ENCODE measurements at places on chromosomes 7 and 10.

- DNase-seq = no peak
Measured at GRCh38 chr10:77283326-77283725, 354.3 kb downstream of the KCNMA1 start.

GRCh38 chr7:17093461-17093860, 205.0 kb upstream of the AHR start:
- no peak for DNase-seq

DNA sequence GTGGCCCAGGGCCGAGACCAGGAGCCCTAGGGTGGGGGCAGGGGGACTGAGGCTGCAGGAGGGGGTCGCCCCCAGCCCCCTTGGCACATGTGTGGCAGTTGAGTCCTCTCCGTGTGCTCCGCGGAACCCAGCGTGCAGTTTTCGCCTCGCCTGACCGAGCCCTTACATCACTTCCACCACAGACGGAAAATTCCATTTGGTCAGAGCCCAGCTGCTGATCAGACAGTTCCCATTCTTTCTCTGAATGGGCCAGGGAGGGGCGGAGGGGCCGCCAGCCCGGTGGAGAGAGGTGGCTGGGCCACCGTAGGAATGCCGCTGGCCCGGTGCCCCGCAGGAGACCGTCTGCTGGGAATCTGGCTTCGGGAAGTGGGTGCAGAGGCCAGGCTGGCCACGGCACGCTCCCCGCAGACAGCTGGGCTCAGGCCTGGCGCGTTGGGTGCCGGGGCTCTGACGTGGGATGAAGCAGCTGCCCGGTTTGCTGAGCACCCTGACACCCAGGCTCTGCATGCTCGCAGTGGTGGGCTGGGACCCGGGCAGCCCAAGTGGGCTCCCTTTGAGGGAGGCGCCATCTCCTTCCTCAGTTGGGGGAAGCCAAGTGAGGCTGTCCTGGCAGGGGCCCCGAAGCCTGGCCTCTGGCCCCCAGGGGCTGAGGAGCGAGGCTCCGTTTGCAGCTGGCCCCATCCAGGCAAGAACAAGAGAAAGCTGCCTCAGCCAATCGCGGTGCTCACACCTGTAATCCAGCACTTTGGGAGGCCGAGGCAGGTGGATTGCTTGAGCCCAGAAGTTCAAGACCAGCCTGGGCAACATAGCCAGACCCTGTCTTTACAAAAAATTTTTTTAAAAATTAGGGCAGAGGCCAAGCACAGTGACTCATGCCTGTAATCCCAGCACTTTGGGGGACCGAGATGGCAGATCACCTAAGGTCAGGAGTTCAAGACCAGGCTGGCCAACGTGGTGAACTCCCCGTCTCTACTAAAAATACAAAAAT, 9.9 kb downstream of the TTYH3 start:
- no peak for DNase-seq

- DNase-seq = no peak
Measured at GRCh38 chr10:83991986-83992753, 147.1 kb upstream of the GHITM start.

GRCh38 chr7:123348690-123349089, 148.9 kb upstream of the SLC13A1 start:
- no peak for DNase-seq

DNA sequence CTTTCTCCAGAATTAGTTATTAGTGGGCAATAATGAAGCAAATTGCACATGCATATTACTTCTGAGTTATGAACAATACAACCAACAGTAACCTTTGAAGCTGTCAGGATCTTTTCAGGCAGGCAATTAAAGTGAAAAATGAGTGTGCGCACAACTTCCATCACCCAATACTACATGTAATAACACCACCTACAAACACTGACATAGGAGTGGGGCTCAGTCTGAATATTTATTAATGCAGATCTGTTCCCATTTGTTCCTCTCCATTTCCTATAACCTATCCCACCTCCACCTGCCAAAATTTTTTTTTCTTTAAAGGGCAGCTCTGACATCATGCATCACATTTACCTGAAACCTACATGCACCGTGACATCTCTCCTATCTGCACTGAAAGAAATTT, 177.2 kb downstream of the JAZF1 start:
- DNase-seq = no peak

GRCh38 chr7:157282141-157282801, 54.5 kb upstream of the DNAJB6 start:
- no peak for DNase-seq

GRCh38 chr10:89773081-89773480, 71.7 kb downstream of the KIF20B start:
- no peak for DNase-seq

DNA sequence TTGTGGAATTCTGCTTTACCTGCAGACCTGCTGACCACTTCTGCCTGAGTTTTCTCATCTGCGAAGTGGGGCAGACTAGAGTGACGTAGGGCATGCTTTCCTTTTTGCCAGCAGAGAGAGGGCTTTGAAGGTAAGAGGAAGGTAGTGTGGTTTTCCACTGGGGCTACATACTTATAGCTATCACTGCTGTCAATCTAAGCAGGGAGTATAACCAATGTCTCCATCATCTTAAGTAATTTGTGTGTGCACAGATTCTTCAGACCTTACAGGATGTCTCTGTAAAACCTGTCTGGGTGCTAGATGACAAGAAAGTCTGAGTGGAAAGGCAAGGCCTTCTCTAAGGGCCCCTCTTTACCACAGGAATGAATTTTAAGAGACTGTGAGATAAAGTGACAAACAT, 106.8 kb downstream of the RBM20 start:
- no peak for DNase-seq

DNA sequence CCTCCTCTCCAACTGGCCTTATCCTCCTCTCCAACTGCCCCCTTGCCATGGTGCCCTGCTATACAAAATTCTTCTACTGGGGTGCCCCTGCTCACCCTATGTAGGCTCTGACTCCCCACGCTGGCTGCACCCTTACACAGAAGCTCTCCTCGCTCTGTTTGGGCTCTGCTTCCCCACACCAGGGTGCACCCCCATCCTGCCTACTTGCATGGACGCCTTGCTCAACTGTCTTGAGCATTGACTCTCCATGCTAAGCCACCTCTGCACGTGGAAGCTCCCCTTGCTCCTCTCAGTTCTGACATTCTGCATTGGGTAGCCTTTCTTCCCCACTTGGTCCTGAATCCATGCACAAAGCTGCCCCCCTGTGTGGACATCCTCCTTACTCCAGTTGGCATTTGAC, 231.1 kb downstream of the GFRA1 start:
- no peak for DNase-seq

GRCh38 chr7:47946581-47947354, 1.5 kb downstream of the PKD1L1 start:
- DNase-seq = no peak

DNA sequence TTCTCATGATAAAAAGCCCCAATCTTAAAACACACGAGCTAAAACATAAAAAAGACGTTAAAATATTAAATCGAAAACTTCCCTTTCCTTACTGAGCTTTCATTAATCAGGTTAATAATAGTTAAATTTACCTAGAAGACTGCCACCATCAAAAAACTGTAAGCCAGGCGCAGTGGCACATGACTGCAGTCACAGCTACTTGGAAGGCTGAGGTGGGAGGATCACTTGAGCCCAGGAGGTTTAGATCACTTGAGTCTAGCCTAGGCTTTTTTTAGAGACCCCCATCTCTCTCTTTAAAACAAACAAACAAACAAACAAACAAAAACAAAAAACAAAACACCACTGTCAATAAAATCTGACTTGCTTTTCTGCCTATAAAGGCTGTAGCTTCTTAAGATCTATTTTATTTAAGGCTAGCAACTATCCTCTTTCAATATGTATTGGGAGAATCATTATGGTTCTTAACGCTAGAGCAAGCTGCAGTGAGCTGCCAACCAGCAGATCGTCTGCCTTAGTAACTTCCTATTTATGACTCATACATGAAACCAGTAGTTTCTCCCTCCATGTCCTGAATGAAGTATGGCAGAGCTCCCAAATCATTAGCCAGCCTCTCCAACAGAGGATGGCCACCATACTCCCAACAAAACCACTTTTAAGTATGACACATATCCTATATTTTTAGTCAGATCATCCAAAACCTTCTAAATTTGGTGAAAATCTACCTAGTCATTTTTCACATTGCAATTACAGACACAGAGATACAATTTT, 163.7 kb downstream of the SRPK2 start:
- DNase-seq = no peak

DNA sequence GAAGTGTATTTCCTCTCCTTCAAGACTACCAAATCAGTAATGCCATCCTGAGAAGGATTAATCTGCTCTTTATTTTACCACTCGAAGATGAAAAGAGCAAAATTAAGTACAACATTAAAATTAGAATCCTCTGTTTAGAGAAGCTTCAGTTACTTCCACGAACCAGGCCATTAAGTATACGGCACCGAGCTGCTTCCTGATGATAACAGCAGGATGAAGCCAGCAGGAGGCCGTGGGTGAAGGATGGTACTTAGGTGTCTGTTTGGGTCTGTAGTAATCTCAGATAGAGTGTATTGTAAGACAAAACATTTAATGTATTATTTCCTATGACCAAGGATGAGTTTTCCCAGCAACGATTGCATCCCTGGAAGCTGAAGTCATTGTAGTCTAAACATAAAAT, 362.8 kb downstream of the SFMBT2 start:
- DNase-seq = no peak

GRCh38 chr10:65566906-65567305, 1358.9 kb upstream of the LRRTM3 start:
- DNase-seq = no peak

- DNase-seq = no peak
Measured at GRCh38 chr10:28761084-28761846, 83.9 kb downstream of the BAMBI start.

GRCh38 chr10:6119423-6119822, 30.6 kb downstream of the RBM17 start:
- no peak for DNase-seq

DNA sequence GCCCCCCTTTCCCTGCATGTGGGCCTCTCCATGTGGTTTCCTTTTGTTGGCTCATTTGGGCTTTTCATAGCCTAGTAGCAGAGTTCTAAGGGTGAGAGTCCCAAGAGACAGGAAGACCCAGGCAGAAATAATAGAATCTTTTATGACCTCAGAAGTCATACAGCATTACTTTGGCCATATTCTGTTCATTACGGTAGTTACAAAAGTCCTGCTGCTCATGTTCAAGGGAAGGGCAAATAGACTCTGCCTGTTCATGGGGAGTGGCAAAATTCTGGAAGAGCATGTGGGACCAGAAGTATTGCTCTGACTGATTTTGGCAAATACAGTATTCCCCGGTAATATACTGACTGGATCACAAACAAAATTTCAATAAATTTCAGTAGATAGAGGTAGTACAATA, 910.3 kb downstream of the LRMDA start:
- no peak for DNase-seq

GRCh38 chr7:3080106-3080505, 36.4 kb upstream of the CARD11 start:
- DNase-seq = no peak

- DNase-seq = no peak
Measured at GRCh38 chr10:93599778-93600177, 1.3 kb downstream of the RBP4 start.

DNA sequence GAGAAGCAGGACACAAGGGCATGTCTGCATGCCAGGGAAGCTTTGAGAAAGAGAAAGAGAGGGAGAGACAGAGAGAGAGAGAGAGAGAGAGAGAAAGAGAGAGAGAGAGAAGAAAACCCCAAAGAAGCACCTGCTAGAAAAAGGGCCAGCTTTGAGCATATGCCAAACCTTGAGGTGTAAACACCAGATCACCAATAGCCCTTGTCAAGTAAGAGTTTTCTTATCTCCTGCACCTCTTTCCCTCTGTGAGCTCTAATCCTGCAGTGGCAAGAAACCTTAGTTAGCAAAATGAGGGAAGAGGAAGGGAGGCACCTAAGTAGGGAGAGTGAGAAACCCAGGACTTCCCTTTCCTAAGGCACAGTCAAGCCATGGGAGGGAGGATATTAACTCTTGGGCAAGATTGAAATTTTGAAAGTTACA, 11.3 kb upstream of the TRDMT1 start:
- DNase-seq = no peak

DNA sequence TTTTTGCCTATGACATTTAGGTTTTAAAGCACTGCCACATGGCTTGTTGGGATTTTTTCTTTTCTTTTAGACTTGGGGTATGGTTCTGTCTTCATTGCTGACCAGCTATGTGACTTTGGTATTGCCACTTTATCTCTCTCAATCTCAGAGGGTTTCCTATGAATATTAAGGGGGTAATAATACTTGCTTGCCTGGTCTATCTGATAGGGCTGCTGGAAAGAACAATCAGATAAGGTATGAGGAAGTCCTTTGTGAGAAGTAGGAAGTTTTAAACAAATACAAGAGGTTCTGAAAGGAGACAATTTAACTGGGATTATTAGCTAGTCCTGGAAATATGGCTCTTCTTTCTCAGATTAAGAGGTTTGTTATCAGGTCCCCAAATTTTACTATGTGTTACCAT, 80.8 kb downstream of the ZNF92 start:
- no peak for DNase-seq

DNA sequence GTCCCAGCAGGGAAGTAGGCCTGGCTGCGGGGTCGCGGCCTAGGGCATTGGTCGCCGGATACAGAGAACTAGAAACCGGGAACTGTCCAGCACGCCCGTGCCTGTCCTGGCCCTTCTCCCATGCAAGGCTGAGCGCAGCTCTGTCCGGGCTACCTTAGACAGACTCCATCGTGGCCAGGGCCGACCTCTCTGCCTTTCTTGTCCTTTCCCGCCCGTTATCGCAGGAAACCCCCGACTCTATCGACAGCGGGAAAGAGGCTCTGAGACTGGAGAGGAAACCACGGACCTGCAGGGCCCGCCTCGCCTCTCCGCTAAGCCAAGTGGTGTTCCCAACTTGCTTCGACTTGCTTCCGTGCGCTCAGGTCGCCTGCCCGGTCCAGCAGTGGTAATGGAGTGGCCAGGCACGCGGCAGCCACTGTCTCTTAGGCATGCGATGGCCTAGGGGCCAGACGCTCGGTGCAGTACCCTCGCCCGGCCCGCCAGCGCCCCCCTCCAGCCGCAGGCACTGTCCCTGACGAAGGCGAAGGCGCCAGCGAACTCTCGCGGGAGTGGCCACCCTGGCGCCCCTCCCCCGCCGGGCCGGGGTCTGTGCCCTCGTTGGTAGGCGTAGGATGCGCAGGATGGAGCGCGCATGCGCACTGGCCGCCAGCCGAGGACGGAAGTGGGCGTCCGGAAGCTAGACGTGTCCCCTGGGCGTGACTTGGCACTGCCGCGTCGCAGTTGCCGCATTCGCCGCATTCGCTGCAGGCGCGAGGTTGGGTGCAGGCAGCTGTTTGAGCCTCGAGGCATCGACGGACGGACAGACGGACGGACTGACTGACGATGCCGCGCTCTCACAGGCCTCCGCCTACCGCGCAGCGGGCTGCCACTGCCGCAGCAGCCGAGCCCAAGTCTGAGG, 54.4 kb downstream of the MCMBP start:
- DNase-seq = no peak

Measured in activated gamma-delta T cell treated with anti-CD3 and anti-CD28 coated beads, Interleukin-2, amount 50 U/mL, for 16 hours (primary cell).